ENCODE measurements at places on chromosomes 1 and 21.

DNA sequence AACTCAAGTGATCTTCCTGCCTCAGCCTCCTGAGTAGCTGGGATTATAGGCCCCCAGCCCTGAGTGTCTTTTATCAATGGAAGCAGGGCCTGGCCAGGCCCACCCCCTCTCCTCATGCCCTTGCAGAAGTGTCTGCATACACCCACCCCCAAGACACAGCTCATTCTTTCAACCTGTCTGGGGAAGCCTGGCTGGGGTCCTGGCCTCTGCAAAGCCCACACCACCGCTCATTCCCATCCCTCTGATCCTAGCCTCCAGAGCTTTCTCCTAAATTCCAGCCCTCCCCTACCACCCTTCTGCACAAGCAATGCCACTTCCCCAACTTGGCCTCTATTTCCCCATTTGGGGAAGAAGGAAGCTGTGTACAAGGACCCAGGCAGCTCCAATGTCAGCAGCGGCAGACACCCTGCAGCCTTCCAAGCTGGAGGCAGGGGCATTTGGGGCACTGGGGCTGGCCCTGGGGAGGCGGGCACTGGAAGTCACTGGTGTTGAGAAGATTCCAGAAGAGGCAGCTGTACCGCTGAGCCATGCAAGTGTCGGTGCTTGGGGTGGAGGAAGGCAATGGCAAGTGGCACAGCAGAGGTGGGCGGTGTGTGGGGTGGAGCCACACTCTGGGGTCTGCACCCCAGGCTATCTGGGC is 33.7 kb upstream of the ARF1 start:
- DNase-seq, result no peak

GRCh38 chr1:205260948-205261732 is 33.4 kb downstream of the TMCC2 start:
- DNase-seq, result peak; percentile 84

- DNase-seq, result no peak
Observed at GRCh38 chr1:201937624-201938213, 8.6 kb downstream of the LMOD1 start.

DNA sequence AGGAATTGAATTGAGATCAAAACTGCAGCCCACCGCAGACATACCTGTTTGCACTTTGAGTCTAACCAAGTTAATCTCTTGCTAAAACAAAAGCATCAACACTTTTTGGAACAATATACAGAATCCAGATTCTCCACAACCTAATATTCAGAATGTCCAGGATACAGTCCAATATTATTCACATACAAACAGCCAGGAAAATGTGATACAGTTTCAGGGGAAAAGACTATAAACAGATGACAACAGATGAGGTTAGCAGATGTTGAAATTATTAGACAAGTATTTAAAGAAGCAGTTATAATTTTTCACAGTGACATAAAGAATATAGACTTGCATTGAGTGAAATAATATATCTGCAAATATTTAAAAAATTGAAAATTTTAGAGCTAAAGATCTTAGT is 678.1 kb upstream of the CXADR start:
- DNase-seq, result no peak

GRCh38 chr21:27388825-27389224 is 421.9 kb upstream of the ADAMTS5 start:
- no peak for DNase-seq

- no peak for DNase-seq
Observed at GRCh38 chr21:25428537-25428936, 178.7 kb downstream of the MRPL39 start.

DNA sequence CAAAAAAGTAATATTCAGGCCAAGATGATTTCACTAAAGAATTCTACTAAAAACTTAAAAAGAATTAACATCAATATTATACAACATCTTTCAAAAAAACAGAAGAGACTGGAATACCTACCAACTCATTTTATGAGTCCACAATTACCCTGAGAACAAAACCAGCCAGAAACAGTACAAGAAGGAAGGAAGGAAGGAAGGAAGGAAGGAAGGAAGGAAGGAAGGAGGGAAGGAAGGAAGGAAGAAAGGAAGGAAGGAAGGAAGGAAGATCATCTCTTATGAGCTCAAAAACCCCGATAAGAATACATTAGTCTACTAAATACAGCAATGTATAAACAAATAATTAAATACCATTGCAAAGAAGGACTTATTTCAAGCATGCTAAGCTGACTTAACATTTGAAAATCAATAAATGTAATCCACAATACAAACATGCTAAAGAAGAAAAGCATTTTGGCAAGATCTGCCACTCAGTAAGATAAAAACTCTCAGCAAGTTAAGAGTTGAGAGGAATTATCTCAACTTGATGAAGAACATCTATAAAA is 149.9 kb upstream of the RGS18 start:
- no peak for DNase-seq

- DNase-seq, result peak; percentile 74
Observed at GRCh38 chr1:185069202-185069772, 23.9 kb downstream of the RNF2 start.

- no peak for DNase-seq
Observed at GRCh38 chr1:53320646-53321045, 7.2 kb downstream of the LRP8 start.

DNA sequence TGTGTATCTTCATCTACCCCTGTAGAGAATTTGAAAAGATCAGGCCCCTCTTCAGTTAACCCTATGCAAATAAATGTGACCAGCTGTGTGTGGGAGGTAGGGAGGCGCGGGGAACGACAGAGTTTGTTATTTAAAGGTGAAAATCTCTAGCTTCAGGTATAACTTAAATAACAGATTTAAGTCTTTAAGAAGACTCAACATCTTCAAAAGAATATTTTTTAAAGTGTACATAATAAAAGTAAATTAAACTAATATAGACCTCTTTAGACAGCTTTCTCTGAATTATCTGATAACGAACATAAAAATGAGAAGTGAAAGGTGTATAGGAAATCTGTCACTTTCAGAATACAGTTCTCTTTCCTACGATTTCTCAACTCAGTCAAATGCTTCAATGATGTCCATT is 16.0 kb downstream of the ANGPTL3 start:
- no peak for DNase-seq

DNA sequence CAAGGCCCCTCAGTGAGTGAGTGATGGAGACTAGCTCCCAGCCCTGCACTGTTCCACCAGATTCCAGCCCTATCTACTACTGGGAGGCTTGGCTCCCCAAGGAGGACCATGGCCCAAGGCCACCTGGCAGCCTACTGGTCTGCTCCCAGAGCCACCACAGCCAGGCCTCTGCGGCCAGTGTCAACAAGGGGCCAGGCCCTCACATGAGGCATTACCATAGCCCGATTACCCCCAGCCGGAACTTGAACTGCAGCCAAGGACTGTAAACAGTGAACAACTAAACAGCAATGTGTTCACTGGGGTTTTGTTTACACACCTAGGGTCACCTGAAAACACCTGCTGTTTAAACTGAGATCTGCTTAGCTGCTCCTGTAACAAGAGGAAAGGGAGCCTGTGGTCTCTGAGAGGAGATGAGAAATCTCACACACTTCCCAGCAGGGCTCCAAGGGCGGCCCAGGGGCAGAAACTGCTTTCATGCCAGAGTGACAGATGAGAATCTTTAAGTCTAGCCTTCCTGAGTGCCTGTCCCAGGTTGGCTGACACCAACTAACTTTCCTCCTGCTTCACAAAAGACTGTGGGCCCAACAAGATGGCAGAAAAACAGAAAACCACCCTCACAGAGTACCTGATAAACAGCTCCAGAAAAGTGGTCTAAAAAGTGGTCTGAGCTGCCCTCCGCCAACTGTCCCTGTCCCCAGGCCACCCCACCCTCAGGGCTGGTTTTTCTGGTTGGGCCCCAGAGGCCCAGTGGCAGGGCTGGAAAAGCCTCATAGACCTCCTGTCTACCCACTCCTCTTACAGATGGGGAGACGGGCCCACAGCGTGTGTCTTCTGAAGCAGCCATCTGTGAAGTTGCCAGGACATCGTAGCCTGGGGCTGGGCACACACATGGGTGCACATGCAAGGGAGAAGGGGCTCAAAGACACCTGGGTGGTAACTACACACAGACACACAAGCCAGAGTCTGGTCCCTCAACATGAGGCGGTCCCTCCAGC is 28.8 kb downstream of the MEF2D start:
- no peak for DNase-seq

GRCh38 chr1:184813528-184814089 is 59.0 kb upstream of the EDEM3 start:
- no peak for DNase-seq

DNA sequence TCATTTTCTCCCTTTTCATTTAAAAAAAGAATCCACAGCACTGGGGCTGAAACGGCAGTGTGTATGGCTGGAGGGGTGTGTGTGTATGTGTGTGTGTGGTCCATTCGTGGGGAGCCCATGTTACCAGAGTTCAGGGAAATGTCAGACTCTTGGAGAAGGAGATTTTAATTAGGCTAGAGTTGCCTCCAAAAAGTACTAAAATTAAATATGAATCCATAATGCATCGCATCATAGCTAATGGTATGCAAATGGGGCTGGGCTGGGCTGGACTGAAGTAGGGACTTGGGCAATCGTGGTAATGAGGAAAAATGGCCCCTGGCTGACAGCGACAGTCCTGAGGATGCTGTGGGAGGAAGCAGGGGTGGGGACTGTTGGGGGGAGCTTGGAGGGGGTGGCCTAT is 24.8 kb downstream of the GRIK3 start:
- DNase-seq, result no peak

GRCh38 chr1:167268347-167268787 is 47.7 kb downstream of the POU2F1 start:
- no peak for DNase-seq

GRCh38 chr1:239662950-239663349 is 276.6 kb downstream of the CHRM3 start:
- DNase-seq, result no peak

- DNase-seq, result no peak
Observed at GRCh38 chr1:97778718-97779117, 142.1 kb downstream of the DPYD start.

- DNase-seq, result peak; percentile 49
Observed at GRCh38 chr1:9302745-9303524, 10.2 kb downstream of the SPSB1 start.

DNA sequence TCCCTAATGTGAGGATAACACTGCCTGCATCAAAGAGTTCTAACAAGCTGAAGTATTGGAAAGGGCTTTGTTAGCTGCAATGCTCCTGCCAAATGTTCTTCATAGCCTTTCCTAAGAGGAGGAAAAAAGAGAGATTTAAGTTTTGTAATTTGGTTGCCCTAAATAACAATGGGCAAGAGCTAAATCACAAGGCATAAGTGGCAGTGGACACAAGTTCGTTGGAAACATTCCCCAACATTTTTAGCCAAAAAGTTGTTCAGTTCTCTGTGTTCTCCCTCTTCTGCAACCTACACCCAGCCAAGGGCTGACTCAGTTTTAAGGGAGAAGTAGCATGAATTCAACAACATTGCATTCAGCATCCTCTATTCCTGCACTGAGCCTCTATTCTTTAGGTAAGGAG is 2.6 kb upstream of the UQCRHL start:
- DNase-seq, result no peak

GRCh38 chr1:216690603-216691002 is 32.6 kb downstream of the ESRRG start:
- no peak for DNase-seq

- DNase-seq, result no peak
Observed at GRCh38 chr1:84042461-84042860, 43.5 kb upstream of the TTLL7 start.

DNA sequence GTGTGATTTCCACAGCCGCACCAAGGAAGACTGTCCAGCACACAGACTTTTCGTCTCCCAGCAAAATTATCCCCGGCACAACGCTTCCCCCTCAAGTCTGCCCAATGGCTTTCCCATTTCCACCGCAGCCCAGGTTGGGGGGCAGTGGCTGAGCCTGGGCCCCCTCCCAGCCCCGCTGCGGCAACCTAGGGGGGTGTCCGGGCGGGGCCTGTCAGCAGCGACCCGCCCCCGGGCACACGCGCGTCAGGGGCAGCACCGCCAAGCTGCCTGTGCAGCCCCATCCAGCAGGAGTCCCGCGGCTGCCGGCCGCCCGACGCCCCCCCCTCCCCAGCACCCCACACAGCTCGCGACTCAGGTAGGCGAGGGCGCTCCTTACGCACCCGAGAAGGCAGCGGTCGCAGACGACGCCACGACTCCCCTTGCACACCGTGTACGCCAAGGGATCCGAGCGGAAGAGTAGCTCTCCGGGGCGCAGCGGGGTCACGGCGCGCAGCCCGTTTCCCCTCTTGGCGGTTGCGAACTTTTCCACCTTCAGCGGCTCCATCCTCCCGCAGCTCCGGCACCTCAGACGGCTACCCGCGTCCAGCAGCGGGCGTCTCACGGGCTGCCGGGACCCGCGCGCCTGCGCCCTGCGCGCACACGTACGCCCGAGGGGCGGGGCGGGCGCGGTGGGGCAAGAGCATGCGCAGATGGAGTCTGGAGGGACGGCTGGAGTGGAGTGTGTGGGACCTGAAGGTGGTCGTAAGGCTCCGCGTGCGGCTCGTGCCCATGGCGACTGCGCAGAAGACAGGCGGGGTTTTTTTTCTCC is at the start of gene SMYD3:
TSS of gene SMYD3 (minus strand) at position 606 of the 808 bp plus-strand sequence.
- peak; percentile 85 for DNase-seq

DNA sequence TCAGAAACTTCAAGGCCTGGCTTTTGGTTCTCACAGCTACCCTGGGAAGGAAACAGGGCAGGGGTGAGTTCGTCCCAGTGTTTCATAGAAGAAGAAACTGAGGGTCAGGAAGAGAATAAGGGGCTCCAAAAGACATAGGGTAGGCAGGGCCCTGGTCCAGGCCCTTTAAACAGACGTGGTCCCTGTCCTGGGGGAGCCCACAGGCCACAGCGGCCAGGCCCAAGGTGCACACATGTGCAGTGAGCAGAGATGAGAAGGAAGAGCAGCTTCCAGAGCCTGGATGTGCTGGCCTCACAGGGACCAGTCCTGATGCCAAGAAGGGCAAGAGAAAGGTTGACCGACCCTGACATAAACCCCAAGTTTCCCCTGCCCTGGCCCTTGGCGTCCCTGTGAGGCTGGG is 295.4 kb upstream of the VAMP3 start:
- DNase-seq, result no peak

DNA sequence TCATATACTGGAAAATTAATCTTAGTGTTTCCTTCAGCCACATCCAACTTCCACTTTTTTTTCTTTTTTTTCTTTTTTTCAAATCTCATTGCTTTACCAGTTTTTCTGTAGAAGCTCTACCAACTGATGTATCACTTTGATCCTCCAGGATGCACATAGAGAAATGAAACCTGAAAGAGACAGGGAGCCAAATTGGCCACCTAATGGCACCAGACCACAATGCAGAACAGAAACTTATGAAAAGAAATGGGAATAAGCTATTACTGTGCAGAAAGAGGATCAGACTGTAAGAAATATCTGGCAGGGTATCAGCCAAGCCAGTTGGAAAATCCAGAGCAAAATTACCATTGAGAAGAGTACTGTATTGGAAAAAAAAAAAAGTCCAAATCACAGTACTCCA is 1514.2 kb downstream of the MRPL39 start:
- no peak for DNase-seq

- no peak for DNase-seq
Observed at GRCh38 chr1:213120386-213120785, 69.3 kb downstream of the RPS6KC1 start.

DNA sequence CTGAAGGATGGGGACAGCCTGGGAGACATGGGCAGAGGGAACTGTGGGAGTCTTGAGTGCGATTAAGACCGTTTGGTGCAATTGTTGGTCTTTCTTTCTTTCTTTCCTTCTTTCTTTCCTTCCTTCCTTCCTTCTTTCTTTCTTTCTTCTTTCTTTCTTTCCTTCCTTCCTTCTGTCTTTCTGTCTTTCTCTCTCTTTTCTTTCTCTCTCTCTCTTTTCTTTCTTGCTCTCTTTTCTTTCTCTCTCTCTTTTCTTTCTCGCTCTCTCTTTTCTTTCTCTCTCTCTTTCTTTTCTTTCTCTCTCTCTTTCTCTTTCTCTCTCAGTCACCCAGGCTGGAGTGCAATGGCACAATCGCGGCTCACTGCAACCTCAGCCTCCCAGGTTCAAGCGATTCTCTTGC is 2.9 kb upstream of the KLHDC9 start:
- DNase-seq, result no peak

- peak; percentile 26 for DNase-seq
Observed at GRCh38 chr1:53291574-53291973, 36.3 kb downstream of the LRP8 start.
